ENCODE measurements at places on chromosomes 11 and 22.

DNA sequence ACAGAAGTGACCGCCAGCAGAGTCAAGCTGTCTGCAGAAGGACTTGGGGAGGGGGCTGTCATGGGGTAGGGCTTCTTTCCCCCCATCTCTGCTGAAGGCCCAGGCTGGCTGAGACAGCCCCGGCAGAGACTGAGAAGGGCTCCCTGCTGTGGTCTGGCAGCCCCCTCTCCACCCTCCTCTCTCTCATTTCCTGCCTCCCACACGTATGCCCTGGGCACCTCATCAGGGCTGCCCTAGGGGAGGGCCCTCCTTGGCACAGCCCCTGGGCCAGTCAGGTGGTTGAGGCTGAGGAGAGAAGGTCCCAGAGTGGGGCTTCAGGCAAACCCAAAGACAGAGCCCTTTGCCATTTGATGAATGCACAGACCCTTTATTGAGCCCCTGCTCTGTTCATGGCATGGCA is 3.6 kb downstream of the RASD2 start:
- DNase-seq, result no peak

- no peak for DNase-seq
These were observed at the start of gene SLC22A9 for GRCh38 chr11:63369165-63369970. SLC22A9 (plus strand) TSS chr11:63369785; CDS start chr11:63370057, 272 bp downstream.

DNA sequence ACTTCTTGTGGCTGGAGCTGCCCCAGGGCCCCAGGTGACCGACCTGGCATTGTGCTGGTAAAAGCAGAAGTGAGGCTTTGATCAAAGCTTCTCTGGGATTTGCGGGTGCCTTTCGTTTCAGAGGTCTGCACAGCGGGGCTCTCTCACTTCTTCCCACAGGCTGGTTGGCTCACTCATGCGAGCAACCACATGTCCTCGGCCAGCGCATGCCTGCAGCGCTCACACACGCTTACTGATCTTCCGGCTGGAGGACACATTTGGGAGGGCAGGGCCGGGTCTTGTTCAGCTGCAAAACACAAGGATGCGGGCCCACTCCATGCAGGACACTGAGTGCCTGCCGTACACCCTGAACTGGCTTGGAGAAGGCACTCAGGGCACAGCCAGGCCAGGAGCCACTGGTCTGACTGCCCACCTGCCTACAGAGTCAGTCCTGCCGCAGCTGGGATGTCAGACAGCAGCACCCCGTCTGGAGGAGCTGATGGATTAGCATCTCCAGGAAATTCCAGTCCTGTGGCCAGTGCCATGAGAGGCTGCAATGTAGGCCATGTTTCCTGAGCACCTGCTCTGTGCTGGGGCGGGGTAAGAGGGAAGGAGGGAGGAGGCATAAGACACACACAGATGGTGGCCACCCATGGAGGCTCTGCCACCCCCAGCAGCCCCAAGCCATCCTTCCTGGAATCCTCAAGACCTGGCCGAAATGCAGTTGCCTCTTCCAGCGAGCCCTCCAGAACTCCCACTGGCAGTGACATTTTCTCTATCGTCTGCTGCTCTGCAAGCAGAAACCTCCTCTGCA is 1383.2 kb downstream of the BRD1 start:
- DNase-seq, result no peak

DNA sequence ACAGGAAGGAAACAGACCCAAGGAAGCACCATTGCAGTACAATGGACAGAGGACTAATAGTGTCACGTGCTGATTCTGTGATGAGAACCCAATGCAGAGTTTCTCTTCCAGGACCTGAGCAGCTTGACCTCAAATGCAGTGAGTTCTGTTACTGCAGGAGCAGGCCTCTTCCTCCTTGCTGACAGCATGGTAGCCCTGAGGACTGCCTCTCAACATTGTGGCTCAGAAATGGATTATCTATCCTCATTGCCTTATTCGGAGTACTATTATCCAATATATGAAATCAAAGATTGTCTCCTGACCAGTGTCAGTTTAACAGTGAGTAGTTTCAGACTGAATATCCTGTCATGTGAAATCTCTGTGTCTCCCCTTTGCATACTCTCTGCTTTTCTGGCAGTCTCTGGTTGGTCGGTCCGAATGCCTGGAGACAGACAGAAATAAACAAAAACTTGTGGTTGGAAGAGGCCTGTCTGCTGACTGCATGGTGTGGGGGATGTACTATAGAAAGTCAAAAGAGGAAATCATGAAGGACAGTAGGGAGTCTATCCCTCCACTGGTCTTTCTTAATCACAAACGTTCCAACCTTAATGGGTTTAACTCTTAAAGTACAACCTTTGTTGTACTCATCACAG is 6.9 kb upstream of the MS4A14 start:
- no peak for DNase-seq

DNA sequence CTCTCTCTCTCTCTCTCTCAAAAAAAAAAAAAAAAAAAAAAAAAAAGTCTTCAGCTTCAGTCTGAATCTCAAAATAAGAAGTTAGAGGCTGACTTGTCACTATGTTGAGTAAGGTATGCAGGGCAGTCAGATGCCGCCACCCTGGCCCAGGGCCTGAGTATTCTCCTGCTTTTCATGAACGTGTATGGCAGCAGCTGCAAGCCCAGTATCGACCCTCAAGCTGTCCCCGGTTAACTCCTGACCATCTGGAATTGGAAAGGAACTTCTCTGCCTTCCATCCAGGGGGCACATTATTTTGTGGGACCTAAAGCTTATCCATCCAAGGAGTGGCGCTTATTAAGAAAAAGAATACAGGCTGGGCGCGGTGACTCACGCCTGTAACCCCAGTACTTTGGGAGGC is 11.4 kb downstream of the MRGPRD start:
- no peak for DNase-seq

GRCh38 chr11:22703040-22703439 is 36.6 kb downstream of the GAS2 start:
- peak; percentile 88 for DNase-seq

DNA sequence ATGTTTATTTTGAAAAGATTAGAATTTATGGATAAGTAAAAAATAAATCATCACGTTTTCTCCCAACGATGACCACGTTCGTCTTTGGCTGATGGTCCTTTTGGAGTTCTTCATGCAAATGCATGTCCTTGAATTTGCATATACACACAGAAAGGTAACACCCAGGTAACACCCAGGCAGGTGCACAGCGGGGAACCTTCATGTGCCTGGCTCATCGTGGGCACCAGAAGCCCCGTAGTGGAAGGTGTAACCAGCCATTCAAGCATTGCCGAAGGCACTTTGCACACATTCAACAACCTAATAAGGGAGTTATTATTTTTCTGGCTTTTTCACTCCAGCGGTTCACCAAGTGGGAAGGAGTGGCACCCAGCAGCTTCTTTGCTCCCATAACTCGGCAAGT is 404.6 kb downstream of the TBC1D22A start:
- no peak for DNase-seq

Measured in epithelial cell of esophagus (primary cell).